Stimulated activated CD8-positive, alpha-beta memory T cell treated with anti-CD3 and anti-CD28 coated beads, Interleukin-15, amount 100 ng/mL, for 24 hours (primary cell): ENCODE measurements at places on chromosomes 7 and 10.

DNA sequence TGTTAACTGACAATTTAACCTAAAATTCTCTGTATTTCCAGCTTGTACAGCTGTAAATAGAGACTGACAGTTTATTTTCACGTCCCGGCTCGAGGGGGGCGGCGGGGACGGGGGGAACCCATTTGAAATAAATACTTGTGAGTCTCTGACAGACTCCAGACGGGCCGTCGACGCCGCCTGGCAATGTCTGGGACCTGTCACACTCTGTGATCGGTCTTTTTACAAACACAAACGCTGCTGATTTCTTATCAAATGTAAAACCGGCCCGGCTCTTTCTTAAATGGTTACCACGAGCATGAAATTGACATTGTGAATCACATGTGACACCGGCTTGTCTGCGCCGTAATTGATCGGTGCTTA is 57.0 kb downstream of the UNCX start:
- no peak for DNase-seq

- no peak for DNase-seq
Observed at GRCh38 chr10:125038637-125039036, 96.7 kb downstream of the ZRANB1 start.

DNA sequence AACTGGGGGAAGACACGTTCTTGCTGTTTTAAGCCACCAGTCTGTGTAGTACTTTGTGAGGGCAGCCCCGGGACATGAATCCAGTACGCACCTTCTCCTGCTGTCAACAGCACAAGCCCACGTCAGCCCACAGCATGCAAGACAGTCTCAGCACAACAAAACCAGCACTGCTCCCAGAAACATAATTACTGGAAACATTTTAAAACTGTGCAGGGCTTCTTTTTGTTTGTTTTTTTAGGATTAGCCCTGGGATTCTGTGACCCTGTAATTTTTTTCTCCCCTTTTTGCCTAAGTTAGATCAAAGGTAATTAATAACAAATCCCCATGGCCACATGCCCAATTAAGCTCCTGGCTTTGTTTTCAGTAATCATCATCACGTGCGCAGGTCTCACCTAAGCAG is 87.5 kb downstream of the VOPP1 start:
- no peak for DNase-seq

GRCh38 chr10:31660300-31660699 is 268.3 kb downstream of the ARHGAP12 start:
- DNase-seq = no peak

GRCh38 chr10:123149568-123150270 is 1.8 kb downstream of the HMX2 start:
- no peak for DNase-seq

DNA sequence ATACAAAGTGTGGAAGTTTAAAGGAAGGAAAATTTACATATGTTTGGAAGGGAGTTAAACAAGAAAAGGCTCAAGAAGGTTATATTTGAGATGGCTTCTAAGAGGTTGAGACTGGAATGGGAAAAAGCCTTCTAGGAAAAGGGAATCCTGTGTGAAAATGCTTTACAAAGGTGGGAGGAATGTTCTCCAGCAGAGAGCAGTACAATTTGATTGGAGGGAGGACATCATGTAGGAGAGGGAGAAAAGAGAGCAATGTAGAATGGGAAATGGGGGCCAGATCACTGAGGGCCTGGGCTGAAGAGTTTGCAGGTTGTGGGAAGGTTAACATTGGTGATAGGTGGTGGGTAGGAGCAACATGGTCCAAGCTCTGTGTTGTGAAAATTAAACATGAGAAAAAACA is 366.9 kb downstream of the XPNPEP1 start:
- DNase-seq = no peak

DNA sequence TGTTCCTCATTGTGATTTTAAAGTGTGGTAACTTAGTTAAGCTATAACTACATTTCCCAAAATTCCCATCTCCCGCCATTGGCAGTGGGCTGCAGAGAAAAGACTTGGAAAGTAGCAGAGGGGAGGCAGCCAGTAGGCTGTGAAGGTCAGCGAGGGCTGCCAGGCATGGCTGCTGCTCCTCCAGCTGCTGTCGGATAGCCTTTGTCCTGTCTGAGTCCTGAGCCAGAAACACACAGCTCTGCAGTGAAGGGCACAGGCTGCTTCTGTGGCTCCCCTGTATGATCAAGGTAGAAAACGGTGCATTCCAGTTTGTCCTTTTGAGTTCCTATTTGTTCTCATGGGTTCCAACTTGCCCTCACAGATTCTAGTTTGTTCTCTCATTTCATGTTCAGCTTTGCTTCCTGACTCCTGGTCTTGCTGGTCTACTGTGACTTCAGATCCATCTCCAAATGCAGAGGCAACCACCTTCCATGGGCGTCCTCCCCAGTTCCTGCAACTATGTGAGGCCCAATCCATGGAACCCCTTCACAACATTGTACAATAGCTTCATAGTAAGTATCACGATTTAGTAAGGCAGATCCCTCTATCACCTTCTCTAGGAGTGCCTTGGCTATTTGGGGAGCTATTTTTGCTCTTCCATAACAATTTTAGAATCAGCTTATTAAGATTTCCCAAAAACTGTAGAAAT is 31.7 kb downstream of the SYPL1 start:
- DNase-seq = no peak
